ENCODE measurements at places on chromosomes 12 and 14.
A peak's percentile ranks its signal among the peaks of the same experiment; 100 is the strongest.

DNA sequence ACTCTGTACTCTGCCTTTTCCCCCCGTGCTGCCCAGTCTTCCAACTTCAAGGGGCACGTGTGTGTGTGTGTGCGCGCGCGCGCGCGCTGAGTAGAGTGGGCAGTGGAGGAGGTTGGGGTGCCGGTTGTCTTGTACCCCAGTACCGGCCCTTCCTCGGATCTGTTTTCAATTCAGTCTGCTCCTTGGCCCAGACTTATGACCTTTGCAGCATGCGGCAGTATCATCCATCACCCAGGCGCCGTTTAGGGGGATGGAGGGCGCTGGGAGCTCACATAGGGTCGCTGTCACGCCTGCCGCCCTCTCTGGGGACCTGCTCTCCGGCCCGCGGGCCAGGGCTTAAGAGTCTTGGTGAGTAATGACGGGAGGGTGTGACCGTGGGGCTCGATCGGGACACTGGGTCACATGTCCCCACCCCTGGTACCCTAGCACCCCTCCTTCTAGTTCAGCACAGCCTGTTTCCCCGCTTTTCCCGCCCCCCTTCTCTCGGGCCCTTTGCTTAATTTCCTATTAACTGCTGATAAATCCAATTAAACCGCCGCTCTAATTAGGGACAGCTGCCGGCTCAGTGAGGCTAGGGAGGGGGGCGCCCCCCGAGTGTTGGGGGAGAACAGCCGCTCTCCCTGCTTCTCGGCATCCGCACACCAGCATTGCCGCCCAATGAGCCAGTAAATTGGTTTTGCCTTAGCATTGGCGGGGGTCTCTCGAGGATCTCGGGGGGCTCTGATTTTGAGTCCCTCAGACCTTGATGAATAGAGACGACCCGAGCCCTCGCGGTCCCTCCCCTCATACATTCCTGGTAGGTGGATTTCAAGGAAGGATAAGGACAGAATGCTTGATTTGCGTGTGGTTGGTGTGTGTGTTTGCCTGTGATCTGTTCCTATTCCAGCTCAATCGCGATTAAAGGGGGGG, 9.3 kb downstream of the STAC3 start:
- DNase-seq, result no peak

DNA sequence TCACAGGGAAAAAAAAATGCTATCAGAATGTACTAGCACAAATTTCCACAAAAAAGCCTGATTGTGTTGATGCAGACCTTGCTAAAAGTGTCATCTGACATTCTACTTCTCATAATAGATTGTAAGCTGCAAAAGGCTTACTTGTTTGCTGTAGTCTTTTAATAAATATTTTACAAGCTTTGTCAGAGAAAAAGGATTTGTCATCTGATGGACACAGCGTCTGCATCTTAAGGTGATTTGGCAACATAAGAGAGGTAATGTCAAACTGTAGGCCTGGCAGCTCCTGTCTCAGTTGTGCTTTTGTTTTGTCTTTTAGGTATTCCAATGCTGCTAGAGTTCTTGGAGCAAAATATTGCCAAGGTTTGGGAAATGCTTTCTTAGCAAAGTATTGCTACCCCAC, 26.3 kb upstream of the KCNH3 start:
- no peak for DNase-seq

DNA sequence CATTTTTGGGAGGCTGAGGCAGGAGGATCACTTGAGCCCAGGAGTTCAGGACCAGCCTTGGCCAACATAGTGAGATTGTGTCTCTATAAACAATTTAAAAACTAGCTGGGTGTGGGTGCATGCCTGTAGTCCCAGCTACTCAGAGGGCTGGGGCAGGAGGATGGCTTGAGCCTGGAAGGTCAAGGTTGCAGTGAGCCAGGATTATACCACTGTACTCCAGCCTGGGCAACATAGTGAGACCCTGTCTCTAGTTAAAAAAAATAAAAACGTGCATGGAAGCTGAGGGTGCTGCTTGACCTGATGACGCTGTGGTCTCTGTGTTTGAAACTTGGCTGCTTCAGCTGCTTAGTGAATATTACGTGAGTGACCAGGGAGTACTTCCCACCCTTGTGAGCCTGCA, 89.7 kb downstream of the PPP2R5C start:
- DNase-seq, result no peak

GRCh38 chr14:76163668-76164363, 12.1 kb downstream of the GPATCH2L start:
- no peak for DNase-seq

DNA sequence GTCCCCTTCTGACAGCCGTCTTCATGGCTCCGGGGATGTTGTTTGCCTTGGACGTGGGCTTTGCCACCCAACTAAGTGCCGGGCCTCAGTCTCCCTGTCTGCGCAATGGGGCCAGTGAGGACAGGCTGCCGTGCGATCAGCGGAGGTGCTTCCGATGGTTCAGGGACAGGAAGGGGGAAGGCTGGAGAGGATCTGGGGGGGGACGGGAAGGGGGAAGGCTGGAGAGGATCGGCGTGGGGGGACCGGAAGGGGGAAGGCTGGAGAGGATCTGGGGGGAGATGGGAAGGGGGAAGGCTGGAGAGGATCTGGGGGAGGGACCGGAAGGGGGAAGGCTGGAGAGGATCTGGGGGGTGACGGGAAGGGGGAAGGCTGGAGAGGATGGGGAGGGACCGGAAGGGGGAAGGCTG, 3.4 kb downstream of the MMP17 start:
- DNase-seq, result no peak

- no peak for DNase-seq
Measured at GRCh38 chr12:18165422-18165871, 75.5 kb upstream of the RERGL start.

DNA sequence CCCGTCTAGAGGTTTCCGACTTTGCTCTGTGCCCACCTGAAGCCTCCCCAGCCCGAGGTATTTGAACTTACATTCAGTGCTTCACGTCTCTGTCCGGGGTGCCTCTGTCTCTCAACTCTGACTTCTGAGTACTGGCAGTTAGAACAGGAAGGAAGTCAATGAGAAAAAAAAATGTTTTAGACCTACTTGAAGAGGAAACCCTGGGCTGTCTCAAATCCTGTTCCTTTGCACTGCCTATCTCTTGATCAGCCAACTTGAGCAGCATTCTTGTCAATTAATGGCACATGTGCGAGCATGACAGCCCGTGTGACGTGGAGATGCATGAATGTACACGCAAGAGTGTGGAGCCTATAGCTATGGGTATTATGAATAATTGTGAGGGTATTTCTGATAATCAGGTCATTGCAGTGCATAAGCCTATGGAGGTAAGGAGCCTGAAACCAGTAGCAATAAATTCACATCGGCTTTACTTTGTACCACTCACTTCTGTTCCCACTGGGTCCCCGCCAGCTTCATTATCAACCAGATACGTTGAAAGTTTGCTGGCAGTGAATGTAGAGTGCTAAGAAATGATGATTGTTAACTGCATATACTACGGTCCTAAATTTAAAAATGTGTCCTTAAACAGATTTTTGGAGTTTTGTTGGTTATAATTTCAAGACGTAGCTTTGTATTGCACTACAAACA, at the start of gene ARHGDIB:
Gene ARHGDIB, minus strand, starts transcription at position 136 of the 687 bp plus-strand sequence. CDS start 10,889 bp downstream, outside the sequence.
- peak; percentile 74 for DNase-seq

- DNase-seq, result no peak
Measured at GRCh38 chr14:65910108-65910786, 497.7 kb downstream of the FUT8 start.

- DNase-seq, result no peak
Measured at GRCh38 chr12:88737838-88738472, 157.7 kb upstream of the KITLG start.

DNA sequence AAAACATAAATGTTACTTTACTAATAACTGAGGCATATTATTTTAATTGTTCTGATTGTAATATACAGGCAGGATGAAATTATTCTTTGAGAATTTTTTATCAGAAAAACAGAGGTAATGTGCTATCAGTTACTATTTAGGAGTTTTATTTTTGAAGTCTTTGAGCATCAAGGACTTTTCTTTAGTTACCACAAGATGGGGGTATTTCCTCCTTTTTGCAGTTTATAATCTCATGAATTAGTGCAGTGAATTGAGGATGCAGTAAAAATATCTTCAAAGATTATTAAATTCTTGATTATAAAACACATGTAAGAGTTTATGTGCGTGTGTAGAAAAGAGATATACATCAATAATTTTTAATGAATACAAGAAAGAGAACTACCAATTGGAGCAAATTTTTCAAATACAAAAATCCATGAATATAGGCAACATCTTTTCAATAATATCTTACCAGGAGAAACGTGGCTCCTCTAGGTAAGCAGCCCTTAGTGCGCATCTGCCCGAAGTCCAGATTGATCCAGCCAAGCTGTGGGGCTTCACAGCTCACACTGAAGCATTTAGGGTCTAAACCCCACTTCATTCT, 71.6 kb downstream of the ERGIC2 start:
- no peak for DNase-seq

DNA sequence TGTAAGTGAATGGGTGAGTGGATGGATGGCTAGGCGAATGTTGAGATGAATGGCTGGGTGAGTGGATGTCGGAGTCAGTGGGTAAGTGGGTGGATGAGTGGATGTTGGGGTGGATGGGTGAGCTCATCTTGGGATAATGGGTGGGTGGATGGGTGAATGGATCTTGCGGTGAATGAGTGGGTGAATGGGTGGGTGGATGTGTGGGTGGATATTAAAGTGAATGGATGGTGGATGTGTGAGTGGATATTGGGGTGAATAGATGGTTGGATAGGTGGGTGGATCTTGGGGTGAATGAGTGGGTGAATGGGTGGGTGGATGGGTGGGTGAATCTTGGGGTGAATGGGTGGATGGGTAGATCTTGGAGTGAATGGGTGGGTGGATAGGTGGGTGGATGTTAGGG, 51.9 kb downstream of the CMKLR1 start:
- no peak for DNase-seq

DNA sequence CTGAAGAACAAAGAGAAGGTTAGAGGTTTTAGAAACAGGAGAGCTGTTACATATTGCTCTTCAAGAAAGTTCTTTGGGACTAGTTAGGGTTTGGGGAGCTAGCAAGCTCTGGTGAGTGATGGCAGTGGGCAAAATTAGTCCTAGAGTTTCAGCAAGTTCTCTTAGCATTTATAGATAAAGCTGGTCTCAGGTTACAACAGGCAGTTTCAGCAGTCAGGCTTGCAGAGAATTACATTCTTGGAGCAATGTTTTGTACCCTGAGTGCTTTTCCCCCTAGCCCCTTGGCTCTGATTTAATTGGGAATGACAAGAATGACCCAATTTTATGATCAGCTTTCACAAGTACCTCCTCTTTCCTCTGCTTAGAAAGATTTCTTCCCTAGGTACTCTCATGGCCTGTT, 21.4 kb upstream of the EID3 start:
- no peak for DNase-seq

DNA sequence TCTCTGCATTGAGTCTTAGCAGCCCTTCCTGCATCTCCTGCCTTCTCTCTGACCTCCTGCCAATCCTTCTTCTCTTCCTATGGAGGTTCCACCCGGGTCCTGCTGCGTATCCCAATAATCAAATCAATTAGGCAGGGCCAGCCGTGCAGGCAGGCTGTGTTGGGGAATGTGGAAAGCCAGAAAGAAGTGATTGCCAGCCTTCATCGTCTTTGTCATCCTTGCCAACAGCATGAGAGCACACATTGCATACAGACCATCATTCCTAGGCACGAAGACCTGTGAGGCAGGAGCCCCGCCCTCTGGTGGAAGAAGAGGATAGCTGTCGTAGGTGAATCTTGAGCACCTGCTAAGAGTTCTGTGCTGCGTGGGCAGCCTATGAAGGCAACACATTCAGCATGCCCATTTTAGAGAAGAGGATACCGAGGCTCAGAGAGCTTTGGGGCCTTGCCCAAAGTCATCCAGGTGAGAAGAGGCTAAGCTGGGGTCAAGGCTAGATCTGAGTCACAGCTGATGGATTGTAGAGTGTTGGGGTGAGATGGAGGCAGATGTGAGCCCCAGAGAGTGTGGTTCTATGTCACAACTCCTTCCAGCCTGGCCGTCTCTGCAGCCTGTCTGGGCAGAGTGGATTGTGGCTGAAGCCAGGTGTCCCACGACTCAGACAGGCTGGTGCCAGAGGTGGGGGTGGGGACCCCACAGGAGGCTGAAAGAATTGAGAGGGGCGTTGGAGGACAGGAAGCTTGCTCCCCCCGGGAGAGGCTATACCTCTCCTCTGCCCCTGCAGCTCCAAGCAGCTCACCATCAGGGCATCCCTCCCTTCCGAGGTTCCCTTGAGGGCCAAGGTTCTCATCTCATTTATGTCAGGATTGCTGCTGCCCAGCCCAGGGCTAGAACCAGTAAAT, 12.7 kb downstream of the C14orf132 start:
- DNase-seq, result no peak

DNA sequence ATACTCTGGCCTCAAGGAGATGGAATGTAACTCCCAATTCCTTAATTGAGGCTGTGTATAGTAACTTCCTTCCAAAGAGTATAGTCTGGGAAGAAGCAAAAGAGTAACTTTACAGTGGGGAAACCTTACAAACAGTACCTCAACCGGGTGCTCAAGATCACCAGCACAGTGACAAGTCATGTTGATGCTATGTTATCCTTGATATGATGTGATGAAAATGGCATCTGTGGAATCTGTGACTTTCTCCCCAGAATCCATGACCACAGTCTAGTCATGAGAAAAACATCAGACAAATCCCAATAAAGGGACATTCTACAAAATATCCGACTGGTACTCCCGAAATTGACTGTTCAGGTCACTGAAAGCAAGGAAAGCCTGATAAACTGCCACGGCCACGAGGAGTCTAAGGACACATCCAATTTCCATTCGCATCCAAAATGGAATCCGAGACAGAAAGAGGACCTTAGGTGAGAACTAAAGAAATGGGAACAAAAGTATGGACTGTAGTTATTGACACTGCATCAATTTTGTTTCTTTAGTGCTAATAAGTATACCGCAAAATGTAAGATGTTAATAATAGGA, 97.3 kb upstream of the FRMD6 start:
- DNase-seq, result no peak

DNA sequence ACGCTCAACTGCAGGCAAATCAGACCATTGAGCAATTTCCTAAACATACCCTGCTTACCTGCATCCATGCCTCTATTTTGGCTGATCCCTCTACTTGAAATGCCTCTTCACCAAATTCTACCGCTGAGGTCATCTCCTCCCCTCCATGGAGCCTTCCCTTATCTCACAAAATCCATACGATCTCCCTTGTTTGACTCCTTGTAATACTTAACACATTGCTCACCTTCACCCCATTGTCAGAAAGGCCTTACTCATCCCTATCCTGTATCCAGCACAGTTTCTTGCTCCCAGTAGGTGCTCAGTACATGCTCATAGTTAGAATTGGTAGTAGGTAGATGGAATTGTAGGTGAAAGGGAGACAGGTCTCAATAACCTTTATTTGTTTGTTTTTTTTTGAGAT, 5.4 kb downstream of the DDN start:
- no peak for DNase-seq

DNA sequence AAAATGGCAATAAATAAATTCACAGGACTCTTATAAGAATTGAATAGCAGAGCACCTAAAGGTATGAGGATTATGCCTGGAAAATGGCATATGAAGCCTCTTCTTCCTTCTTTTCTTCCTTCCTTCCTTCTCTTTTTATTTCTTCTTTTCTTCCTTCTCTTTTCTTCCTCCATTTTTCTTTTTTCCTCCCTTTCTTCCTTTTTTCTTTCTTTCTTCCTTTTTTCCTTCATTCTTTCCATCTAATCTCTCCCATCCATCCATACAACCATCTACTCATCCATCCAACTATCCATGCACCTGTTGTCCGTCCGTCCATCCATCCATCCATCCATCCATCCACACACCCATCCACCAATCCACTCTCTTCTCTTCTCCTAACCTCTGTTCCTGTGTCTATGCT, 173.8 kb downstream of the TBX5 start:
- DNase-seq, result no peak

- no peak for DNase-seq
Measured at GRCh38 chr14:59305836-59306555, 117.5 kb downstream of the DAAM1 start.
